Mesothelial cell of epicardium (in vitro differentiated cells): ENCODE measurements at places on chromosomes 6 and 20.

- no peak for DNase-seq
Observed at GRCh38 chr6:146859795-146860495, 261.2 kb downstream of the ADGB start.

DNA sequence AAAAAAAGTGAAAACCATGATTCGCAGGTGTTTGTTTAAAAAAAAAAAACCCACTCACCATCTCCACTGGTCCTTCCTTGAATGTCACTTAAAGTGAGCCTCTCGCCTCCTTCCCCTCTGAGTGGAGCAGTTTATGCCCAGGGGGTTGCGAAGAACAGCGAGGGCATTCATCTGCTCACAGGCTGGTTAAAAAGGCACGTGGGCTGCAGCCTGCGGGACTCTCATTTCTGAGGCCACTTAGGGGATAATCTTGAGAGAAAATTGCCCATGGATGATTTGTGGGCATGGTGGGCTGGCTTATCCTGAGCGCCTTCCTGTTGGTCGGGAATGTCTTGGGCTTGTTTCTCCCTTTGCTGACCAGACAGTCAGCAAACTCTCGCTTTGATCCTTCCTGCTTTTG is 18.9 kb downstream of the BCAS4 start:
- DNase-seq, result no peak

DNA sequence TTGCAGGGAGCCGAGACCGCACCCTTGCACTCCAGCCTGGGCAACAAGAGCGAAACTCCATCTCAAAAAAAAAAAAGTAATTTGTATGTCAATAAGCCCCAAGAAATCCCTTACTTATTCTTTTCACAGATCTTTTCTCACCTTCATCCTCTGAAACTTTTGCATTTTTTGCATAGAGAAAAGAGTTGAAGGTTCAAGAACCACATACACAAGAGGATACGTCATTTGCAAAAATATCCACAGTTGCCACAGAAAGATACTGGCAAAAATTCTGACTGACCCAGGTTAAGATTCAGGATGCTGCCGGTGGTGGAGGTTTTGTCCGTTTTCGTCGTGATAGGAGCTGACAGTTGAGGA is 94.5 kb downstream of the ZMYND8 start:
- no peak for DNase-seq

GRCh38 chr6:34982424-34982852 is 93.4 kb downstream of the ANKS1A start:
- DNase-seq, result no peak

GRCh38 chr6:144555066-144555465 is 269.9 kb downstream of the UTRN start:
- no peak for DNase-seq

DNA sequence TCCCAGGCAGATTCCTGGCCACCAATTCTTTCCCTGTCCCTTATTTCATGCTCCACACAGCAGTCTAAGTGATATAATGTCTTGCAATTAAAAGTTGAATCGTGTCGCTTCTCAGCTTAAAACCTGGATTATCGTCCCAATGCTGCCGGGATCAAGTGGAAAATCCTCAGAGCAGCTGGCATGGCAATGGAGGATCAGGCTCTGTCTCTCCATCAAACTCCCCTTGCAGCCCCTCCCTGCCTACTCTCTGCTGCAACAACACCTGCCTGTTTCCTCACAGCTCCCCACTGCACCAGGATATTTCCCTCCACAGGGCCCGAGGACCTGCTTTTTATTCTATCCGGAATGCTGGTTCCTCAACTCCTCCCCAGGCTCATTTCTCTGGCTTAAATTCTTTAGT is 277.1 kb downstream of the SYNE1 start:
- no peak for DNase-seq

DNA sequence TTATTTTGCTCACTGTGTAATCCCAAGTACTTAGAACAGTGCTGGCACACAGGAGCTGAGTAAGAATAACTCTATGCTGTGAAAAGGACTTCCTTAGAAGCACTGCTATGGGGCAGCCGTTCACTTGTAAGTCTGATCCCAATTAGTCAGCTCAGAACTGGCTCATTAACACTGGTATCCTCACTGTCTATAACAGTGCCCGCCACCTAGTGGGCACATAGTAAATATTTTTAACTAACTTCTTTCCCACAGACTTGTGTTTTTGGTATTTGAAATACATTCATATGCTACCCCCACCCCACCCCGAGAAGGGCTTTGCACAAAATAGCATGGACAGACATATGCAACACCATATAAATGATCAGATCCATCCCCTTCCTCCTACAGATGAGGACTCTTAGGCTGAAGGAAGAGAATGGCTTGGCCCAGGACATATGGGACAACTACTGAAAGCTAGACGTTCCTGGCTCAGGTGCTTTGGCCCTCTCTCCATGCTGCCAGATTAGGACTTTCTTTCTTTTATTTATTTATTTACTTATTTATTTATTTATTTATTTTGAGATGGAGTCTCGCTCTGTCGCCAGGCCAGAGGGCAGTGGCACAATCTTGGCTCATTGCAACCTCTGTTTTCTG is 47.1 kb downstream of the DST start:
- no peak for DNase-seq

DNA sequence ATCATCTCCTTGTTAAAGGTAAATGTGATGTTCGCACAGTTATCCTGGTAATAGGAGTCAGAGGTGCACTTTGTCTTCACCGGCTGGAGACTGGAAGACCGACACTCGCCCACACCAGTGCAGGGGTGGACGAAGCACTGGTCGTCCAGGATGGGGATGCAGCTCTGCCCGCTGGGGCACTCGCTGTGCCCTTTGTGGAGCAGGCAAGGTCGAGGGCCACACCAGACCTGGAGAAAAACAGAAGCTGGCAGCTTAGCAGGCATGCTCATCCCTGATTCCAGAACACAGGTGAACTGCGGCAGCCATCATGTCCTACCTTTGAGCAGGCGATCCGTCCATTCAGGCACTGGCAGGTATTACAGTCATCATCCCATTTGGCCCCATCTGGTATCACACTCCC is 32.3 kb downstream of the JAG1 start:
- no peak for DNase-seq

GRCh38 chr6:147506704-147507114 is 1.8 kb upstream of the SAMD5 start:
- peak; percentile 84 for DNase-seq

DNA sequence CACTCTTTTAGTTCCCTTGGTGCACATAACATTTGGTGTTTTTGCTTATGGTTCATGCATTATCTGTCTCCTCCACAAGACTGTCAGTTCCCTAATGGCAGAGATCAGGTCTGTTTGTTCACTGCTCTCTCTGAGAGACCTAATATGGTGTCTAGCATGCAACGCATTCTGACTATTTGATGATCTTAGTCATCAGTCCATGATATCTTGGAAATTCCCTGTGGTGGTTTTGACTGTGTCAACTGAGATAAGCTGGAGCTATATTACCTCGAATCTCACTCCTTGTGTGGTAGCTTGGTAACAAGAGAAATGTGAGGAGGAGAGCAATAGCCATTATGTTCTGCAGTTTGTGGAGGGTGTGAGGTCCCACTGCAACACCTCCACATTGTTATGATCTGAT is 229.8 kb downstream of the FRK start:
- DNase-seq, result no peak

- no peak for DNase-seq
Observed at GRCh38 chr20:23332467-23332866, 18.1 kb upstream of the NXT1 start.

- DNase-seq, result no peak
Observed at GRCh38 chr6:20110478-20110877, 101.8 kb downstream of the MBOAT1 start.

DNA sequence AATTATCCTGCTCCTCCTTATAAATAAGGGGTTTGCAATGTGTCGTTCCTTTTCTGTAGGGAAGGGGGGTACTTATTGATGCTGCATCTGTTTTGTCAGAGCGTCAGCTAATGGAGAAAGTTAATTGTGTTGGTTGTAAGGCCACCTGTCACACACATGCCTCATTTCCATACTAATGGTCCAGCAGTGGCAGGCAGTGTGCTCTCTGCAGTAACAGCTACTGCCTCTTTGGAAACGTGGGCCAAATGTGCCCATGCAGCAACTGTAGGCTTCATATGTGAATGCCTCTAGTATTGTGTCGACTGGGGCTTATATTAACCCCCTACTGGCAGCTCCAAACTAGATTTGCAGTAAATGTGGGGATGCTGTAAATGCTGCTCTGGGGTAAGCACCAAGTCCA is 56.3 kb upstream of the OLIG3 start:
- DNase-seq, result no peak

DNA sequence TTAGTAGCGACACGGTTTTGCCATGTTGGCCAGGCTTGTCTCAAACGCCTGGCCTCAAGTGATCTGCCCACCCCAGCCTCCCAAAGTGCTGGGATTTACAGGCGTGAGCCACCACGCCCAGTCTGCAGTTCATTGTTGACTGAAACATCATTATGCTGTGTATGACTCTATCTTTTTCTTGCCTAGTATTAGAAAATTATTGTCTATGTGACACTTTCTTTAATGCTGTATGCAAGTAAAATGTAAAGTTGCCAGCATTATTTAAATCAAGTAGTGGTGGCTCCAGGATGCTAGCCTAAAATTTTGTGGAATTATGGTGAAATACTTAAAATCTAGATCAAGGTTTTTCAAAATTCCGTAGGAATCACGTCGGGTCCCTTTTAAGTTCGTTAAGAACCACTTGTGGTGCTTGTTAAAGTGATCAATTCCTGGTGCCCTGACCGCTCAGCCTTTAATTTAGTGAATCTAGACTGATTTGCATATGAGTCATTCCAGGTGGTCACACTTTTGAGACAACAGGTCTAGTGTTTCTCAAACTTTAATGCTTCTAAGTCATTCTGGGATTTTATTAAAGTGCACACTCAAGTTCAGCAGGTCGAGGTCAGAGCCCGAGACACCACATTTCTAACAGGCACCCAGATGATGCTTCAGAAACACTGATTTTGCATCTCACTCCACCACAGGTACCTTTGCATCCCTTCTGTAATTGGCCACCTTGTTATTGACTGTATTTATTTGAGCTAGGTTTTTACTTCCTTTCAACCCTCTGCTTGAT is 132.6 kb upstream of the MTHFD1L start:
- no peak for DNase-seq

DNA sequence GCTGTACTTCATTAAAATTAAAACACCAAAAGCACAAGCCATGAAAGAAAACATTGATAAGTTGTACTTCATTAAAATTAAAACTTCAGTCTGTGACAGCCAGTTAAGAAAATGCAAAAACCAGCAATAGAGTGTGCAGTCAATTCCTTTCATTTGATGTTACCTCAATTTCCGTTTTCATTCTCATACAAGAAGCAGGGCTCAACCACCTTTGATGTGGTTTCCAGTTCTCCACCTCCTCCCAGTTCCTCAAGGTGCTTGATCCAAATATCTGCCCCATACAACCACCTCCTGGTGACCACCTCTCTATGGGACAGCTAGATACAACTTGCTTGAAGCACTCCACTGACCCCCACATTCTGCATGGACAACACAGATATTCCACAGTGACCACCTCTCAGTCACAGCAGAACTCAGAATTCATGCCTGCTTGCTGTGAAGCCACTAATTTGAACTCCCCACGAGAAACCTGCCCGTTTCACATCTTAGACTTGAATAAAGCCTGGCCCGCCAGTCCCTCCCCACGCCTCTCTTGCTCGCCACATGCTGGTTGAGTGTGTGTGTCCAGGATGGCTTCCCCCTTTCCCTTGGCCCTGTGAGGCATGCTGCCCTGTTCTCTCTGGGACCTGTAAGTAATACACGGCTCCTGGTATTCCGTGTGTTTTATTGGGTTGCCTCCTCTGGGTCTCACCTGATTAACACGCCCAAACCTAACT is 66.1 kb downstream of the FAM50B start:
- no peak for DNase-seq

GRCh38 chr20:29326376-29327070 is 1930.9 kb upstream of the DEFB115 start:
- no peak for DNase-seq

DNA sequence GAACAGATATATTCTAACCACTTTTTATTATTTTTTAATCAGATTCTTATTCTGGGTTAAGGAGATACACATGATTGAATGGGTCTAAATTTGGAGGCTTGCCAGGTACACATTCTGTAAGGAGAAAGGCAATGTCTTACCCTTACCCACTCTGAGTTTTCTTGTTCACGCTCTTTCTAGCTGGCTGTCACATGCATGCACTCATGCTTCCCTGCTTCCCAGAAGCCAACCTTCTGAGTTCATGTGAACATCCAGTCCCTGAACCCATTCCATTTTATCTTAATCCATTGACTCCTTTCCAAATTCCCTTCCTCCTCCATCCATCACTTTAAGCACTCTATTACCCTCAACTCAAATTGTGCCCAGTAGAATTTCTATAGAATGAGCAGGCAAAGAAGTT is 17.5 kb upstream of the MOCS1 start:
- DNase-seq, result no peak

DNA sequence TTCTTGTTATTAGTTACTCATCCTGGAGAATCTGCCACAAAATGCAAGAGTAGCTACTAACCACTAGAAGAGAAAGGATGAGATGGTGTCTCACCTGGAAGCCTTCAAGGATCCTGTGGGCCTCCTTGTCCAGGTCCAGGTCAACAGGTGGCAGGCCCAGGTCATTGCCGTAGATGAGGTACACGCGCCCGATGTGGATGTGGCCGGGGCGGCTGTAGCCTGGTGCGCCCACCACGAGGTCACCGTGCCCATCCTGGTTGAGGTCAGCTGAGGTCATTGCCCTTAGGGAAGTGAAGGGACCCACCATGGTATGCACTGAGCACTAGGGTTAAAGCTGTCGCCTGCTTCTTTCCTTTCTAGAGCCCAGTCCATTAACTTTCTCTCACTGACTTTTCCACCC is 35.5 kb downstream of the GPLD1 start:
- no peak for DNase-seq

GRCh38 chr20:35049776-35050352 is 42.7 kb downstream of the TRPC4AP start:
- DNase-seq, result no peak

GRCh38 chr20:34579191-34579978 is 20.9 kb downstream of the MAP1LC3A start:
- no peak for DNase-seq

DNA sequence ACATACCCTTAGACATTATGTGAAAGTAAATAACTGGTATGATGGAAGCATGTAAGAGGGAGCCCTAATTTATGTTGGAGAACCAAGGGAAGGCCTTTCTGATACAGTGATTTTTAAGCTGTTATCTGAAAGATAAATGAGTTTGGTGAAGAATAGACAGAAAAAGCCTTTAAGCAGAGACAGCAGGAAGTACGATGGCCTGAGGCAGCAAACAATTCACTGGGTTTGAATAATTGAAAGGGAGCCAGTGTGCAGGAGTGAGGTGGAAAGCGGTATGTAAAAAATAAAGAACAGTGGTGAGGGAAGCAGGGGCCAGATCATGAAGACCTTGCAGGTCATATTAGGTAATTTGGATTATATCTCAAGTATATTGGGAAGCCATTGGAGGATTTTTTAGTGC is 4.1 kb upstream of the RAB23 start:
- no peak for DNase-seq

- DNase-seq, result no peak
Observed at GRCh38 chr6:122663981-122664380, 53.8 kb downstream of the PKIB start.
